Left lung (tissue), 14 donors: ENCODE measurements at places on chromosomes 5 and 9.

DNA sequence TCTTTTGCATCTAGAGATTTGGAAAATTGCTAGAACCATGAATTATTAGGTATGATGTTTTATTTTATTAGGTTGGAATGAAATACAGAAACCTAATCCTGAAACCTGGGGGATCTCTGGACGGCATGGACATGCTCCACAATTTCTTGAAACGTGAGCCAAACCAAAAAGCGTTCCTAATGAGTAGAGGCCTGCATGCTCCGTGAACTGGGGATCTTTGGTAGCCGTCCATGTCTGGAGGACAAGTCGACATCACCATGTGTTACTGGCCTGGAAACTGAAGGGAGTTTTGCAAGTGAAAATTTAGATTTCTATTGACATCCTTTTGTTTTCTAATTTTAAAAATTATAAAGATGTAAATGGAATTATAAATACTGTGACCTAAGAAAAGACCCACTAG, 100.7 kb downstream of the NLN start:
- no peak for DNase-seq

DNA sequence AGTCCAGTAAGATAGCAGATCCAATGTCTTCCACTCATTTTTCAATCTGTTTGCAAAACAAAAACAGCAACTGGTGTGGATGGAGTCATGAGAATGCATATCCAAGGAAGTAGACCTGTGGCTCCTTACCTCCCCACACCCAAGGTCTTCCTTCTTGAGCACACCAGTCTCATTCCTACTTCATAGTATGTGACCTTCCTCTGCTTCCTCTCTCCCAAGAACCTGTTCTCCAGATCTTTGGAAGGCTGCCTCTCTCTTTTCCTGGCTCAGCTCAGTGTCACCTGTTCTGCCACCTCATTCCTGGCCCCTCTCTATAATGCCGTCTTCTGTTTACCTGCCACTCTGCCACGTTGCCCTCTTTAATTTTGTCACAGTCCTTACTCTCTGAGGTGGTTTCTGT, 7.9 kb upstream of the TRIM7 start:
- no peak for DNase-seq

DNA sequence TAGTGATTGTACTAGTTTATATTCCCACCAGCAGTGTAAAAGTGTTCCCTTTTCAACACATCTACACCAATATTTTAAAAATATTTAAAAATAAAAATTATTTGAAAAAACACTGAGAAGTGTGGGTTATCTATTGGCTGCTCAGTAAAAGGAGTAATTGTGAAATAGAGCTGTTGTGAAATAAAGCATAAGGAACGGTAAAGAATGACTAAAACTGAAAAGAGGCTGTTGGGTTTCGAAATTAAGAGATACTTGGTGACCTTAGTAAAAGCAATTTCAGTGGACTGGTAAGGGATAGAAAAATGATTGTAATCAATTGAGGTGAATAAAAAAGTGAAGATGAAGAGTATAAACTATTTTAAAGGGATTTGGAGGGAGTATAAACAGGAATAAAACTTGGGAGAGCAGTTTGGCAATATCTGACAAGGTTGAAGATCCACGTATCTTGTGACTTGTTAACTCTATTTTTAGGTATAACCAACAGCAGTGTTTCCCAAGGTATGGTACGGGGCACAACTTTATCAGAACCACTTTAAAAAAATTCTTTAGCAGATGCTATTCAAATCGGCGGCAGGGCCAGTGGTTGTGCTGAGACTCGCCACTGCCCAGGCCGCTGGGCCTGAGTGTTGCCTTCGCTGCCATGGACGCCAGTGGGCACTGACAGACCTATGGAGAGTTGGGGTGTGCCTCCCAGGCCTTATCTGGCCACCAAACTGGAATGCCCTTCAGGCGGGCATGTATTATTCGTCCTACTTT, 63.3 kb downstream of the TMEM38B start:
- DNase-seq, result no peak

- DNase-seq, result no peak
Observed at GRCh38 chr5:109053995-109054417, 306.3 kb downstream of the FER start.
